Thoracic aorta (tissue), 2 donors: ENCODE measurements at places on chromosomes 7 and 10.
A peak's percentile ranks its signal among the peaks of the same experiment; 100 is the strongest.

DNA sequence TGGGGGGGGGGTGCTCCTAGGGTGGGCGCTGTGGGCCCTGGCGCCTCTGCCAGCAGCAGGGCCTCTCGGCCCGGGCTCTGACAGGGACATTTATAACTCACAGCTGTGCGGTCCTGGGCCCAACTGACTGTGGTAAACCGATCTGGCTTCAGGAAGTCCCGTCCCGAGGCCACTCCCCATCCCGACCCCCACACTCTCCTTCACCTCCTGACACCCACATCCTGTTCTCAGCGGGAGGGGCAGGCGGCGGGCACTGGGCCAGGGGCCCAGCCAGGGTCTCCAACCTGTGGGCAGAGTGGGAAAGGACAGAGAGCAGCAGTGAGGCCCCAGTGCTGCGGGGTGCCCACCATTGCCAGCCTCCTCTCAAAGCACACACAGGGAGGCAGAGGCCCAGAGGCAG lies 69.1 kb downstream of the ZMIZ1 start:
- no peaks in the 10 kb centered on the region for H3K27me3 ChIP-seq
- peaks cover 22% of the 10 kb centered on the region for H3K4me1 ChIP-seq
- peak overlapping the region; percentile 55 for H3K27ac ChIP-seq
- no peak for DNase-seq
- H3K36me3 ChIP-seq: peaks cover 16% of the 10 kb centered on the region
- no peak overlapping the region for H3K4me3 ChIP-seq

- no peak overlapping the region for H3K27ac ChIP-seq
- H3K4me1 ChIP-seq: peaks cover 10% of the 10 kb centered on the region
- no peaks in the 10 kb centered on the region for H3K27me3 ChIP-seq
- DNase-seq: no peak
- H3K36me3 ChIP-seq: peaks cover 20% of the 10 kb centered on the region
These were observed 8.3 kb downstream of the PI4K2A start for GRCh38 chr10:97648562-97649404.

- no peak overlapping the region for H3K27ac ChIP-seq
- no peak overlapping the region for H3K4me3 ChIP-seq
- H3K27me3 ChIP-seq: no peaks in the 10 kb centered on the region
- H3K36me3 ChIP-seq: no peaks in the 10 kb centered on the region
- H3K4me1 ChIP-seq: peaks cover 15% of the 10 kb centered on the region
- no peak for DNase-seq
These were observed 246.1 kb downstream of the RPS24 start for GRCh38 chr10:78279756-78280155.

DNA sequence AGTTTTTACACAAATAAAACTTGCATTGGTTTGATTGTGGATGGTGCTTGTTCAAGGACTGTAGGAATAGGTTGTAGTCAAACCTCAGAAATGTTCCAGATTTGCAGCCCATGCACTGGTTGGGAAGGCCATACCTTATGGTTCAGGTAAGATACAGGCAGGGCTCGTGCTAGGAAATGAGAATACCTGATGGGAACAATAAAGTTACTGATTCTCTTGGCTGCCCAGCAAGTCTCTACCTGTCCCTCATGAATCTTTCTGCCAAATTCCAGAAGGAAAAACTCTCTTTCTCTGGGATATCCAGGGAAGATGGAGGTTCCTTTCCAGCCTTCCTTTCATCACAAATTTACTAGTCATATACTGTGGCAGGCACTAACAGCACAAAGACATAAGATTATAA lies 53.8 kb downstream of the TFAM start:
- H3K27me3 ChIP-seq: no peaks in the 10 kb centered on the region
- no peak overlapping the region for H3K4me3 ChIP-seq
- H3K36me3 ChIP-seq: no peaks in the 10 kb centered on the region
- no peak for DNase-seq
- H3K4me1 ChIP-seq: peaks cover 17% of the 10 kb centered on the region
